Urinary bladder (tissue), 4 donors: ENCODE measurements at places on chromosomes 2 and 18. TPM values are rescaled to one million over a fixed set of nuclear protein-coding genes. Genes with fewer than 3 reads are reported as not detected.

- DNase-seq = no peak
Measured at GRCh38 chr2:28437918-28438317, 45.3 kb downstream of the FOSL2 start.

- DNase-seq = no peak
Measured at GRCh38 chr18:27942706-27943105, 234.2 kb downstream of the CDH2 start.

DNA sequence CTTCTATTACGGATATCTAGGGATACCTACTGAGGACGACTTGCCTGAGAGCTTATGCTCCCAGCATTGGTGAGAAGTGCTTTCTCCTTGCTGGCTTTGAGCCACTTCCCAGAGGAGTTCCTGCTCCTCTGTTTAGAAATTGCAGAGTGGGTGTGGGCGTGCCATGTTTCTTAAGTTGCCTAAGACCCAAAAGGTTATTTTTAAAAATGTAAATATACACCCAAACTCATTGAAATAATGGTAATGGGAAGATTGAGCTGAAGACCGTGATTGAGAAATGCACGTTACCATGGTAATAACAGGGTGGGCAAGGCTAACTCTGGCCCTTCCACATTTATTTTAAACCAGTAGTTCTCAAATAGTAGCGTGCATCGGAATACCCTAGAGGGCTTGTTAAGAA, 17.2 kb upstream of the TMEM200C start:
- no peak for DNase-seq

DNA sequence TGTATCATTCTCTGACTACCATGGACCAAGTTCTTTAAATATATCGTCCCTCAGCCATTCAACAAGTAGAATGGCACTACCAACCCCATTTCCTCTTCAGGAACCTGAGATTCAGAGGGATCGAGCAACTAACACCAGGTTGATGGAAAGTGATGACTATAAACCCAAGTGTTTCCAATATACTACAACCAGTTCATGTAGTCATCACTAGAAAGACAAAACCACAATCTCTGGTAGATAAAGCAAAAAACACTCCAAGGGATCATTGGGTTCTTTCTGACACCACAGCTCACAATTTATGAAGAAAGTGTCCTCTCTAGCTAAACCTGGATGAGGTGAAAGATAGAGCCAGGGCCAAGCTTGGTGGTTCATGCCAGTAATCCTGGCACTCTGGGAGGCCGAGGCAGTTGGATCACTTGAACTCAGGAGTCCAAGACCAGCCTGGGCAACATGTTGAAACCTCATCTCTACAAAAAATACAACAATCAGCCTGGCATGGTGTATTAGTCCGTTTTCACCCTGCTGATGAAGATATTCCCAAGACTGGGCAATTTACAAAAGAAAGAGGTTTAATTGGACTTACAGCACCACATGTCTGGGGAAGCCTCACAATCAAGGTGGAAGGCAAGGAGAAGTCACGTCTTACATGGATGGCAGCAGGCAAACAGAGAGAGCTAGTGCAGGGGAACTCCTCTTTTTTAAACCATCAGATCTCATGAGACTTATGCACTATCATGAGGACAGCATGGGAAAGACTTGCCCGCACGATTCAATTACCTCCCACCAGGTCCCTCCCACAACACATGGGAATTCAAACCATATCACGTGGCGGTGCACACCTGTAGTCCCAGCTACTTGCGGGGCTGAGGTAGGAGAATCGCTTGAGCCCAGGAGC, 2.2 kb downstream of the CD226 start:
- DNase-seq = no peak

- DNase-seq = no peak
Measured at GRCh38 chr2:127631541-127631996, 14.4 kb upstream of the GPR17 start.

- peak; percentile 71 for DNase-seq
Measured at GRCh38 chr2:73870084-73870483, 22.7 kb upstream of the ACTG2 start.

DNA sequence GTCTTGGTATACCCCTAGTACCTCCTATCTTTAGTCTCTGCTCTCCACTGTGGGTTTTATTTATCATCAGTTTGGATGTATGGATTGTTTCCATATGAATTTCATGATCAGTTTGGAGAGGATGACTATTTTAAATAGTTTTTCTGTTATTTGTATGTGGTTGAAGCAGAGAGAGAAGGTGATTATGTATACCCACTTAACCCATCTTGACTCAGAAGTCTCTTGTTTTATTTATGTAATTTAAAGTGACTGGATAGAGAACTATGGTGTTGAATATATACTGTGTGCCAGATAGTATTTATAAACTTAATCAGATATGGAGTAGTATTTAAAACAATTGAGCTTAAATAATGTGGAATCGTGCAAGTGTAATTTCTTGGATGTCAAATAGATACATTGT, 39.9 kb downstream of the SMAD4 start:
- no peak for DNase-seq

MPV17 gene
- 89.2 TPM for polyA plus RNA-seq

MOCOS gene
- polyA plus RNA-seq = 2.1 TPM

THSD7B gene
- 0.11 TPM for polyA plus RNA-seq

RTP5 gene
- polyA plus RNA-seq = 0.06 TPM
